ENCODE measurements at places on chromosomes 7 and 10.

DNA sequence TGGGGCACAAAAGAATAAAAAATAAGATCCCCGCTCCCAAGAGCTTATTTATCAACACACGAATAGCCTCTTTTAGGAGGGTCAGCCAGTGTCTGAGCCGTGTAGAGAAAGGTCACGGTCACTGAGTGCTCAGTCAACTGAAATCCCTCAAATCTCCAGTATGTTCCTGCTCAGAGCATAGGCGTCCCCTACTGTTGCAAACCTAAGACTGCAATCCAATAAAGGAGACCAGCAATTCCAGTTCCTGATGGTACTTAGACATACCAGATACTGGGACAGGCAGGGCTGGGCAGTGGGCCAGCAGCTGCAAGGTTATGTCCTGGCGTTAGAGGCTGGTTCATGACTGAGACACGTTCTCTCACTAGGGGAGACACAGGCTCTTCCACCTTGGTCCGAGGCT, 93.6 kb downstream of the CACNB2 start:
- DNase-seq = peak; percentile 16

GRCh38 chr7:23287612-23288011, 11.5 kb upstream of the MALSU1 start:
- DNase-seq = no peak

GRCh38 chr7:69962186-69963065, 364.2 kb downstream of the AUTS2 start:
- DNase-seq = no peak

DNA sequence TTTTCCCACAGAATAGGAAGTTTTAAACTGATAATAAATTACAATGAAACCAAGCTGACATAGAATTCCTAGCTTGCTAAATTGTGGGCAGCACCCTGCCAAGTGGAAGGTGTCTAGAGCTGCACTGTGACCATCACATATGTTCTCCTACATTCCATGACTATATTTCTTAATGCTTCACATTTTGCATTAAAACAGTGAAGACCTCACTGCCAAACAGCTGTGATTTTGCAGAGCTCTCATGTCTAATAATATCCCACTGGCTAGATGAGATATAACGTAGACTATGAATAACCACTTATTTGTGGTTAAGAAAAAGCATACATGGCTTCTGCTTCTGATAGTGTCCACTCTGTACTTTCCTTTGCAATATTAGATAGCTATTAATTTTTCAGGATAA, 228.3 kb upstream of the TEX47 start:
- no peak for DNase-seq

DNA sequence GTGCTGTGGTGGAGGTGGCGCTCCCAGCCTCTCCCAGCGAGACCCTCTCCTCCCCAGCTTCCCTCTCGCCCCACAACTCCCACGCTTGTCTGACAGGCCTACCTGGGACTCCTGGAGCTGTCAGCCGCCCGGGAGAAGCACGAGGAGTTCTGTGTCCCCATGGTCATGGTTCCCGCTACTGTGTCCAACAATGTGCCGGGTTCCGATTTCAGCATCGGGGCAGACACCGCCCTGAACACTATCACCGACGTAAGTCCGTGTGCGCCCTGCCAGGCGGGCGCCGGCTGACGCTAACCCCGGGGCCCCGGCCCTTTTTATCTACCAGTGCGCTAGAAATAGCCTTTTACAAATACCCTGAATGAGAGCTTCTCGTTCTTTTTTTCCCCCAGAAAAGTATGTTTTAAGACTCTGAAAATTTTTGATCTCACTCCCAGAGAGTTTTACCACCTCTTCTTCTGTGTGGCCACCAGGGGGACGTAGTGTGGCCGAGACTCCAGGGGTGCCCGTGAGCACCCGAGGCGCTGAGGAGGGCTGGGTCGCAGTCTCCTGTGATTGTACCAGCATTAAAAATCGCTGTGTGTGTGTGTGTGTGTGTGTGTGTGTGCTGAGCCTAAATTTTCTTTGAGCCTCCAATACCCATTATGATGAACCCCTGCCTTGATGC, 52.6 kb downstream of the PFKP start:
- no peak for DNase-seq

DNA sequence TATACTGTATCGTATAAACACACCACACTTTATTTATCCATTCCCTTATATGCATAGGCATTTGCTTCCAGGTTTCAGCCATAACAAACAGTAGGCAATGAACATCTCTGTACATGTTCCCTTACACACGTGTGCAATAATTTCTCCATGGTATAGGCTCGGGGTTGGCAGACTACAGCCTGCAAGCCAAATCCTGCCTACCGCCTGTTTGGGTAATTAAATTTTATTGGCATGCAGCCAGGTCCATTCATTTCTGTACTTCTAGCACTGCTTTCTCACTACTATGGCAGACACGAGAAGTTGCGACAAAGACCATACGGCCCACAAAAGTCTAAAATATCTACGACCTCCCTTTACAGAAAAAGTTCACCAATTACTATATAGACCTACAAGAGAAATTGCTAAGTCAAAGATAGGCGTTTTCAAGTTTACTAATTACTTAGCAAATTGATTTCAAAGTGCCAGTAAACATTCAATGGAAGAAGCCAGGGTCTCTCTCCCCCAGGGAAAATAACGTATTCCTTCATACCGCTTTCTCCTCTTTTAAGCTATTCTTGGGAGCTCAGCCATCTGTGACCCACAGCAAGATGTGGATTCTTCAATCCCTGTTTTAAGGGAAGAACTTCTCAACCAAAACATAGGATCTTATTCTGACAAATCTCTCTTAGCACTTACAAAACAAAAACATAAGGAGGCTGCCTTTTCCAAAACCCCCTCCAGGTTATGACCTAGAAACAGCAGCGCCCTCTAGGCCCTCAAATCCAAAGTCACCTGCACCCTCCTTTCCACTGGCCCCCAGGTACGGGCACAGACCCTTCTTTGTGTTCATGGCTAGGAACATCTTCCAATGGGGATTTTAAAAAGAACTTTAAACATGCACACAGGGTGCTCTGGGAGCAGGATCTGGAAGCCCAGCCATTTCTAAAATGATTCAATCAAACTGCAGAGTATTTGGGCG, 100.5 kb downstream of the FGFR2 start:
- no peak for DNase-seq

- no peak for DNase-seq
These were observed 27.8 kb downstream of the ABI1 start for GRCh38 chr10:26832960-26833359.

GRCh38 chr10:44902941-44903545, 8.1 kb upstream of the TMEM72 start:
- no peak for DNase-seq

GRCh38 chr7:133857376-133858119, 269.6 kb upstream of the LRGUK start:
- no peak for DNase-seq

- no peak for DNase-seq
These were observed 33.1 kb downstream of the NACAD start for GRCh38 chr7:45055594-45056219.

GRCh38 chr10:103627111-103627892, 133.8 kb downstream of the NEURL1 start:
- no peak for DNase-seq

DNA sequence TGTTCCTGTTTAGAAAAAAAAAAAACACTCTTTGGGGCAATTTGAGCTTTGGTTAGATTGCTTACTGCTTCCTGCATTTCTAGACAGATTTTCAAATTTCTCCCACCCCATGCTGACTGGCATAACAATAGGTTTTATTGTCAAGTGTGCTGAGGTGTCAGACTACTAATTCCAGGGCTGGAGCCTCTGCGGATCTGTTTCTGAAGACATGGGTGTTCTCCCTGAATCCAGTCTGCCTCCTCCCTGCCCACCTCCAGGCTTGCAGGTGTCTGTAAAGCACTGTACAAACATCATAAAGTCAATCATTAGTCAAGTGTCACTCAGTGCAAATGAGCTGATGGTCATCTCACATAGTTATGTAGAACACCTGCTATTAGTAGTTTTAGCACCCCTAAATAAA, 292.4 kb downstream of the GATA3 start:
- DNase-seq = no peak

DNA sequence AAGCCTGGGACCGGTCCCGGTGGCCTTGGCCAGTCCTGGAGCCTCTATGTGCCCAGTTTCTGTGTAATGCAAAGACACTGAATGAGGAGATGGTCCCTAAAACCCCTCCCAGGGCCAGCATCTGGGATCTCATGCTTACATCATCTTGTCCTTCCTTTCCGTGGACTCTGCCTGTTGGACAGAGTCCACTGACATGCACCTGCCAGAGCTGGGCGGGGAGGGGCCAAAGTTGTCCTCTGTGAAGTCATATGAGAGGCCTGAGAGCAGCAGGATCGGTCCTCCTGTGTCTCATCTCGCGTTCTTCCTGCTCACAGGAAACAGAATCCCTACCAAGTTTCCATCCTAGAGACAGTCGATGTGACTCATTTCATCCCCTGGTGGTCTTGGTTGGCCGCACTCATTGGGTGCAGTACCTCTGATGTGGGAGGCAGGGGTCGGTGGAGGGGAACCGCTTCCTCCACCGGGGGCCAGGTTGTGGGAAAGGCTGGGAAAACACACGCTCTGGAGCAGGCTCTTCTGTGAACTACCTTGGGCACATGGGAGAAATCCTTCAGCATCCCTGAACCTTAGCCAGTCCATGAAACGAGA, 389.6 kb upstream of the PODXL start:
- DNase-seq = no peak
